ENCODE measurements at places on chromosomes 2 and 18. TPM values are rescaled to one million over a fixed set of nuclear protein-coding genes. Genes with fewer than 3 reads are reported as not detected.

KYNU gene
- 4.3 TPM for total RNA-seq

ALKAL2 gene
- not detected for total RNA-seq

MOGAT1 gene
- total RNA-seq: not detected

GCG gene
- not detected for total RNA-seq

NT5C1B gene
- total RNA-seq: not detected

GDF7 gene
- total RNA-seq: 1.7 TPM

SPR gene
- 49.6 TPM for total RNA-seq

NBAS gene
- 28.8 TPM for total RNA-seq

SPC25 gene
- total RNA-seq: 32.6 TPM

DNA sequence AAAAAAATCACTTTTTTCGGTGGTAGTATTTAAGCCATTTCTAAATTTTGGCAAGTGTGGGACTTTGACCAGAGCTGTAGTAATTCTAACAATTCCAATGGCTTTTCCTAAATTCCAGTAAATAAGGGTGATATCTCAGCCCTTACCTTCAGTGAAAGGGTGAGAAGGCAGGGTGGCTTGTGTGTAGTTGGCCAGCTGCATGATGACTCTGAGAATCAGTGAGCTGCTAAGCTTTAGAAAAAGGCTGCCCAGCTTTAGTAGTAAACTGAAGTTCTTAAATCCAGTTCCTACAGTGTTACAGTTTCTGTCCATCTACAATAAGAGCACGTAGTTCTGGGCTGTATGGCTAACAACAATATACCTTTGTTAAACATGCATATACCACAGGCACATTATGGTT lies 42.0 kb downstream of the OXER1 start:
- no peak for DNase-seq

GRCh38 chr18:49617865-49618264 lies 56.0 kb downstream of the LIPG start:
- no peak for DNase-seq

- DNase-seq: peak; percentile 57
These were observed 77.5 kb downstream of the GFPT1 start for GRCh38 chr2:69309351-69310110.

DNA sequence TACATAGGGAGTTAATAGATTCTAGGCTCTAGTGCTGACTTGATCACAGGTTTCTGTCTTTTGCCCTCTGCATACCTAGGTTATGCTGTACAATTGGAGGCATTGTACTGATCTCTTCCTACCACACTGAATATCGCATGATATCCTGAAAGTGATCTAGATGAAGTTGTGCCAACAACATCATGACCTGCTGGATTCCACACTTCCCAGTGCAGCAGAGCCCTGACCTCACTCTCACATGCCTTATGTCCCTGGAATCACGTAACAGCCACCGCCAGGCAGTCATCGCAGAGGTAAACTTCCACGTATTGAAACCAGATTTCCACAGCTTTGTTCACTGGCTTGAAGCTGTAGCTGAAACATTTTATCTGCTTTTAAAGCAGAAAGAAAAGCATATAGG lies 214.0 kb downstream of the ANKRD30B start:
- no peak for DNase-seq

- DNase-seq: no peak
These were observed 62.0 kb downstream of the CCNT2 start for GRCh38 chr2:134980639-134981038.

GRCh38 chr2:120503793-120504571 lies 158.0 kb downstream of the INHBB start:
- no peak for DNase-seq

GRCh38 chr2:205024822-205025518 lies 479.7 kb downstream of the PARD3B start:
- no peak for DNase-seq

DNA sequence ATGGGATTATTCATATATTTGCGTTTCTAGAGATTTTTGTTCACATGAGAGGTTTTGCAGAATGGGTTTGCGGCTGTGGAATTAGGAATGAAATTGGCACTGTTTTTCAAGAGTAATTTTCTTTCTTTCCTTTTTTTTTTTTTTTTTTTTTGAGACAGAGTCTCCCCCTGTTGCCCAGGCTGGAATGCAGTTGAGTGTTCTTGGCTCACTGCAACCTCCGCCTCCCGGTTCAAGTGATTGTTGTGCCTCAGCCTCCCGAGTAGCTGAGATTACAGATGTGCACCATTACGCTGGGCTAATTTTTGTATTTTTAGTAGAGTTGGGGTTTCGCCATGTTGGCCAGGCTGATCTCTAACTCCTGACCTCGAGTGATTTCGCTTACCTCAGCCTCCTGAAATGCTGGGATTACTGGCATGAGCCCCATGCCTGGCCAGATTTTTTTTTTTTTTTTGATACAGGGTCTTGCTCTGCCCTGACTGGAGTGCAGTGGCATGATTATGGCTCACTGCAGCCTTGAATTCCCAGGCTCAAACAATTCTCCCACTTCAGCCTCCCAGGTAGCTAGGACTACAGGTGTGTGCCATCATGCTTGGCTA lies 65.3 kb downstream of the MIB1 start:
- DNase-seq: no peak

DNA sequence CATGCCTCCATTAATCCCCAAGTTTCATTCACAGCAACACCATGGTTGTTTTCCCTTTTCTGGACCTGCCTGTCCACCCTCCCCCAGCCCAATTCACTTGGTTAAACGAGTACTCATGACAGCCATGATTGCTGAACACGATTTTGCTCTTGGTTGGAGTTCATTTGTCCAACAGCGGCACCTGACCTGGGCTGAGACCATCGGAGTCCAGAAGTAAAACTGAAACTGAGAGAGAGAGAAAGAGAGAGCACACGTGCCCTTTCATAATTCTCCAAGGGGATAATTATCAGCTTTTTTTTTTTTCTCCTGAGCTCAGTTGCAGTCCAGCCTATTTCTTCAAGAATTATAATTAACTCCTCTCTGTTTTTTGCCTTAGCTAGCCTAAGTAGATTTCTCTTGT lies 13.7 kb upstream of the KIF5C start:
- DNase-seq: no peak

DNA sequence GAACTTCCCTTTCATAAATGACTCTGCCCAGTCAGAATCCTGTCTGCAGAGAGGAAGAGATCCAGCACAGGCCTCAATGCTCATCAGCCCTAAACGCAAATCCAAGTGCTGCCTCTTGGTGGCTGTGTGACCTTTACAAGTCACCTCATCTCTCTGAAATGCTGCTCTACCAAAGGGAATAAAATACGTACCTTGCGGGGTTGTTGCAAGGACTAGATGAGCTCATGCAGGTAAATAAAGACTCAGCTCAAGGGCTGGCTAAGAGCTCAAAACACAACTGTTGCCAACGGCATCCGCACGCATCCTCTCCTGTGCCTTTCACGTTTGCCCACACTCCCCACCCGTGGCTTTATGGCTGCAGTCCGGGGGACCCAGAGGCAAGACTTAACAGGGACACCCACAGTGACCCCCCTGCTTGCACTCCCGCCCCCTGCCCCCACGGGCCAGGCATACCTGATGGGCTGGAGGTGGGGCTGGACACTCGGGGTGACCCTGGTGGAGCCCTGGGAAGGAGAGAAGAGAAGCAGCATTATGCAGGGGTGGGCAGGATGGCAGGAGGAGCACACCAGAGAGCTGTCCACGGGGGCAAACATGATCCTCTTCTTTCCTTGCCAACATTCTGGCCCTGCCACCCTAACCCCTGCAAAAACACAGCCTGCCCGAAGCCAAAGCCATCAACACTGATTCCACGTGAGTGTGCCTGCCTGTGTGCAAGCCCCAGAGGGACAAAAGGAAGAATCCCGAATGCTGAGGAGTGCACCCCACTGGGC lies 102.6 kb downstream of the TNS1 start:
- no peak for DNase-seq

- peak; percentile 51 for DNase-seq
These were observed 85.5 kb upstream of the PGAP1 start for GRCh38 chr2:197011801-197012641.

DNA sequence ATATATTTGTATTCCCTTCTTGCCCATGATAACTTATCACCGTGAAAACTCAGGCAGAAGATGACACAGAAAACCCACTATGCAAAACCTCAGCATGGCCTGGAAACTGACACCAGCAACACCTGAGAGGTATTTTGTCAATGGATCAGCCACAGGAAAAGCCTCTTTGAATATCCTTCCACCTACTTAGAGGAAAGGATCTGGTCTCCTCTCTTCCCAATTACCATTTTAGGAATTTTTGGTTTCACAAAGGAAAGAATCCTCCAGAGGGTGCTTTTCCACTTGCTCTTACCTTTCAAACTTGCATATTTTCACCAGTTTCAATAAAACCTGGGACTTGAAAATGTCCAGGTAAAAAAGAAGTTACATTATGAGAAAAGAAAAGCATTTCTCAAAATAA lies 20.0 kb upstream of the MEIS1 start:
- DNase-seq: no peak

GRCh38 chr2:147331790-147332419 lies 512.9 kb upstream of the ACVR2A start:
- DNase-seq: peak; percentile 44

DNA sequence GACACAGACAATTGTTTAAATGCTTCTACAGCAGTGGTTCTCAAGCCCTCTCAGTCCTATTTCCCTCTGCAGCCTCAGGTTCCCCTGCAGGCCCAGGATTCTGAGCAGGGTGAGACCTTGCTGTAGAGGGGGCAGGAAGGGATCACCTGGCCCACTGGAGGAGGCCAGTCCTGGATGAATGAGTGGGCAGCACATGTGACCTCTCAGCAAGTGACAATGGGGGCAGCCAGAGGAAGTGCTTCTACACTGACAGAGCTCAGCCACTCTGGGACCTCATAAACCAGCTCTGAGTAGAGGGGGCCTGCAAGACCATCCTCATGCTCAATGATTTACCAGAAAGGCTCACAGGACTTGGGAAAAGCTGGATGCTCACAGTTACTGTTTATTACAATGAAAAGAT lies 63.2 kb downstream of the ASB1 start:
- DNase-seq: no peak

- DNase-seq: no peak
These were observed 130.1 kb upstream of the DAPL1 start for GRCh38 chr2:158664987-158665386.

DNA sequence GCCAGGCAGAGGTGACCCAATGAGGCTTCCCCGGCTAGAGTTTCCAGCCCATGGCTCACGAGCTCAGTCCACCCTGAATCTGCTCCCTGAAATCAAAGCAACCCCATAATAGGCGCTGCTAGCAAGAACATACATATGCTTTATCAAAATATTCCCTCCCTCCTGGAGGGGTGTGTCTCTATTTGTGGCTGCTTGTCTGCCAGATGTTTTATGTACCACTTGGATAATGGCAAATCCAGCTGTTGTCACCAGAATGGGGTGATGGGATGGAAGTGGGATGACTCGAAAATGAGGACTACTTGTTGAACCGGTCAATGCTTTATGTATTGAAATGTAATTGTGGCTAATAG lies 152.0 kb downstream of the GALNT14 start:
- no peak for DNase-seq

DNA sequence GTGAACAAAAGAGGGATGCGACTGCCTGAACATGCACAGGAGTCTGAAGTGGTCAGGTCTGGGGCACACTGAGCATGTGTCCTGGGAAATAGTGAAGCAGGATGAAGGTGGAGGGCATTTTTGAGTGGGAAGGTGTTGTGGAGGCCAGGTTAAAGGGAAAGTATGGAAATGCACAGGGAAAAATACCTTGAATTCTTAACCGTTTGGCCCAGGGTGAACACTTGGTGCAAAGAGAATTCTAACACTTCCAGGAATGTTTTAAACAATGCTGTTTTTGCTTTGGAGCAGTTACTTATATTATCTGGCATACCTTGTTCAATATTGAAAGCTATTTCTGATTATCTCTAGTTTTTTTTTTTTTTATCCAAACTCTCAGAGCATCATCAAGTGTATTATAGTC lies 623.5 kb downstream of the DCC start:
- DNase-seq: peak; percentile 28

GRCh38 chr2:174595116-174595809 lies 2.3 kb downstream of the WIPF1 start:
- no peak for DNase-seq

DNA sequence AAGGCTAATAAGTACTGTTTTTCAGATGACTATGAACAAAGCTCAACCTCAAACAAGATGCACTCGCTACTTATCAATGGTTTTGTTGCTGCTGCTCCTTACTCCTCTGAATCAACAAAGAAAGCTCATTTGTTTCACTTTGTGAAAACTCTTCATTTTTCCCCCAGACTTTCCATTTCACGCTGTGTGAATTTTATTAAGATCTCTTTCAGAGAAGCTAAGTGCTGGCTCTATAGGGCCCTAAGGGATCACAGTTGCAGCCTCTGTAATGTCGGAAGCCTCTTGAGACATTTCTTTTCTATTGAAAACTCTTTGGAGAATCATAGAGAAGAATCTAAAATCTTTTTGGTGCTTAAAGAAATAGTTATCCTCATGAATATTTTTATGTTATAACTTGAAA lies 209.8 kb downstream of the CD226 start:
- DNase-seq: no peak

DNA sequence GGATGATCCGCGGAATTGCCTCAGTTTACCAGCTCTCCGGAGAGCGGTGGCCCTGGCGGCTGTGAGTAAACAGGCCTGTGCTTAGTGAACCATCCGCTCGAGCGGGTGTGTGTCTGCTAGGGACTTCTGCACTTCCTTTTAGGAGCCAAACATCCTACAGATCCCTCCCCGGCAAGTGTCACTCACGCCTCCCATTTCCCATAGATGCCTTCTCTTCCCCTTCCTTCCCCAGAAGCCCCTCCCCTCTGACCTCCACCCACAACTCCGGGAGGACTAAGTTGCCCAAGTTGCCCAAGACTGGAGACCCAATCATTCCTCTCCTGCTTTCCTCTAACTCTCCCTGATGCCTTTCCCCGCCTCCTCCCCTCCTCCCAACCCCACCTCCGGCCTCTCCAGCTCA lies 2.9 kb downstream of the C1QL2 start:
- DNase-seq: no peak

GRCh38 chr18:58416704-58417683 lies 211.9 kb downstream of the ALPK2 start:
- no peak for DNase-seq

- no peak for DNase-seq
These were observed 8.9 kb upstream of the SKOR2 start for GRCh38 chr18:47260120-47260923.

DNA sequence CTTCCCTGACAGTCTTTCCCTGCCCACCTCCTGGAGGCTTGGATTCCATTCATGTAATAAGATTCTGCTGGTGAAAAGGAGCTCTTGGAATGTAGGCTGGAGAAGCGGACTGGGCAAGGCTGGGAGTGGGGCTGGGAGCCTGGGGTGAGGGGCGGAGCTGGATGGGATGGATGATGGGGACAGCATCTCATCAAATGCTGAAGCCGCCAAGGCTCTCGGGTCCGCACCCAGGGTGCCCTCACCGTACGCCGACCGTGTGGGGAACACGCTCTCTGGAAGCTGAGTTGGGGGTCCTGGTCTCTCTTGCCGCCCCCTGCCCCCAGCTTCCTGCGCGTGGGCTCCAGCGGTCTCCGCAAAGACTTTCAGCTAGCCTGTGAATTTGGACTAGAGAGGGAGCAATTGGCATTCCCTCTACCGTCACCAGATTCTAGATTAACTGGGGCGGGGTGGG lies 9.1 kb downstream of the RAX start:
- no peak for DNase-seq

GRCh38 chr2:102241616-102242305 lies 54.9 kb downstream of the IL1RL2 start:
- no peak for DNase-seq

GRCh38 chr2:54609241-54609640 lies 114.2 kb upstream of the EML6 start:
- DNase-seq: no peak

Measured in Caco-2 (cell line).